Activated CD8-positive, alpha-beta memory T cell treated with anti-CD3 and anti-CD28 coated beads for 24 hours (primary cell): ENCODE measurements at places on chromosomes 5 and 9.

DNA sequence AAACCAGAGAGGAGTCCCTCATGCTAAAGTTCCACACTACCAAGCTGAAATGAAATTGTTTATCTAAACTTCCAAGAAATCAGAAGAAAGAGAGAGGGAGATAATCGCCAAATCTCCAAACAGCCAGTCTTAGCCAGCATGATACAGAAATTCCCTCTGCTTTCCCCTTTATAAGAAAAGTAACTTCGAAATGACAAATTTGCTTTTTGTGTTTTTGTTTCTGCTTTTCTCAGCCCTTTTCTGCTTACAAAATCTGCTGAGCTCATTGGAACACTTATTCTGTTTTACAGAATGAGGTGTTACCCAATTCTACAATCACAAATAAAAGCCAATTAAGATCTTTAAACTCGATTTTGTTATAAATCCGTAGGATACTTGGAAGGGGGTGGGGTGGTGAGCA is 72.9 kb downstream of the SFXN1 start:
- DNase-seq: no peak

GRCh38 chr5:10734037-10734709 is 26.9 kb downstream of the DAP start:
- no peak for DNase-seq

GRCh38 chr5:24703934-24704333 is 59.2 kb upstream of the CDH10 start:
- DNase-seq: no peak

DNA sequence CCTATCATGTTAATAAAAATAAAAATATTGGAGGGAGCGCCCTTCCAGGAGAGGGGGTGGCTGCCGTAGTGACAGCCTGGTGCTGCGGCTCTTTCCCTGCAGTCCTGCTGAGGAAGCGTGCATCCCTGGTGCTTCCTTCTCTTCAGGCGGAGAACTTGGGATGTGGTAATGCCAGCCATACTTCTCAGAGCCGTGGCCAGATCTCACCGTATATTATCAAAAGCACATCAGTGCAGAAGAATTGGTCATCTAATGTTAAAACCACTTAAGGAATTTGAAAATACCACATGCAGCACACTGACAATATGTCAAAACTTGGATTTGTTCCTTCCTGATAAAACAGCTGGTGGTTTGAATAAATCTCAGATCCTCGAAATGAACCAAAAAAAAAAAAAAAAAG is 17.7 kb downstream of the C9orf40 start:
- DNase-seq: no peak

DNA sequence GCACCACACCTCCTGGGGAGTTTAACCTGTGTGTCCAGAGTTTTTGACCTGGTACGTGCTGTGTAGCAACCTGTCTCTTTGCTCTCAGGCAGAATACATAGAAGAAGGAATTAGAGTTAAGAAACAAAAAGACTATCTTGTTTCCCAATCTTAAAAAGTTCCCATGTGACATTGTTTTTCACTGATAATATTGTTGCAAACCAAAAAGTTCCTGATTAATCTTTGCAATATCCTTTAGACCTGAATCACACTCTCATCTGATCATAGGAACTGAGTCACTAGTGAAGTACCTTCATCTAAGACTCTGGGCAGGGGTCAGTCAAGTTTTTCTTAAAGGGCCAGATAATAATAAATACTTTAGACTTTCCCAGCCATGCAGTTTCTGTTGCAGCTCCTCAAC is 35.1 kb downstream of the BASP1 start:
- no peak for DNase-seq

DNA sequence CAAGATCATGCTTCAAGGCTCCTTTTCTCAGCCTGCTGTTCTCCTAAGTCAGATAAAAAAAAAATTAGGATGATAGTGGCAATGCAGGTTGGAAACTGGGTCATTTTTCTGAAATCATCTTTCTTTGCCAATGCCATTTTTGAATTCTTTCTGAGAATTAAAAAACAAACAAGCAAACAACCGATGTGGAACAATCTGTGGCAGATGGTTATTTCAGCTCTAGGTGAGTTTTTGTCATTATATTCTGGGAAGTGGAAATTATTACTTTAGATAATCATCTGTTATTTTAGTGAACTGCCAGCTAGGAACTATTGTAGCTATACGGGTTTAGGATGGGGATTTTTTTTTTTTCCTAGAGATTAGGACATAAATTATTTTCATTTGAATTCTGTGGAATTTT is 129.7 kb downstream of the NTRK2 start:
- no peak for DNase-seq

DNA sequence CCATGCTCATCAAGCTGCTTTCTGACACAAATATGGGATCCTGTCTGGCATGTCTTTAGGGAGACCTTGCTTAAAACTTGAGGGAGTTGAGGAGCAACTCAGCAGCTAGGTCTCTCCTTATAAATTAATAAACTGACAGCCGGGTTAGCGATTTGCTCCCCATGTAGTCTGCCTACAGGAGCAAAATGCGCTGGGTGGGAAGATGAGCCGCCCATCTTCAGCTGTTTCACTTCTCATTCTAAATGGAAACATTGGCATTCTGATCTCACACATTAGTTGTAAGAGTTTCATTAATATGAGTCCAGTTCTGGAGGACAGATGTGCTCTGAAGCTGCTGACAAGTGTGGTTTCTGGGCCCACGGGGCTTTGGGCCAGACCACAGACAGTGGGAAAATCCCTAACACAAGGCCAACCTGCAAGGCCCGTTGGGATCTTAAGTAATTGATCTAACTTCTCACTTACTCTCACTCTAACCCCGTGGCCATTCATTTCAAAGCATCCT is 197.0 kb downstream of the MCTP1 start:
- no peak for DNase-seq
